ENCODE measurements at places on chromosomes 2 and 18. TPM values are rescaled to one million over a fixed set of nuclear protein-coding genes. Genes with fewer than 3 reads are reported as not detected.
A peak's percentile ranks its signal among the peaks of the same experiment; 100 is the strongest.

TWIST2 gene
- total RNA-seq, result 9.4 TPM

GRCh38 chr2:64808092-64808491 is 154.4 kb upstream of the SERTAD2 start:
- no peak for DNase-seq

DNA sequence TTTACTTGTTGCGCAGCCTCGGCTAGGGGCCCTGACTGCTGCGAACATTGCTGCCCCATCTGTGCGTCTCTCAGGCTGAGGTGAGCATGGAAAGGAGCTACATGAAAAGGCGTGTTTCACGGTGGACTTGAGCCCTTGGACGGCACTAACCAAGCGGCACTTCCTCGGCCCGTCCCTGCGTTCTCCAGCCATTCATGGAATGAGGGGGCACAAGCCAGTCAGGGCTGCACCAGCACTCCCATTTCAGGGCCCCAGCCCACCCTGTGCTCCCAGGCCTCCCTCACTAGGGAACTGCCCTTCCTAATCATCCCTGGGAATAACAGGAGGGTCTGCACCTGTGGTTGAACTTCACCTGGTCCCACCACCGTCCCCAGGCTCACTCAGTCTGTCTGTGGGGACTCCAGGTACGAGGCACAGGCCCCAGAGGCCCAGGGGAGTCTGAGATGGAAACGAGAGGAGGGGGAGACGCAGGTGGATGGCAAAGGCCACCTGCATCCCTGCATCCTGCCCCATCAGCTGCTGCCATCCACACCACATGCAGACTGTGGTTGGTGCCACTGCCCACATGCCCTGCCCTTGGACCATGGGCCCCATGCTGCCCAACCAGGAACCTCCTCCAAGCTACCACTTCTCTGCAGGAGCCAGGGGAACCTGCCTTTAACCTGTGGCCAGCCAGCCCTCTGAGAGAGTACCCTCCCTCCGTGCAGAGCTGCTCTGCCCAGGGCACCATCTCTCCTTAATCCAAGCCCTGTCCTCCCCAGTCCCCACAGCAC is 99.7 kb downstream of the EIPR1 start:
- no peak for DNase-seq

DNA sequence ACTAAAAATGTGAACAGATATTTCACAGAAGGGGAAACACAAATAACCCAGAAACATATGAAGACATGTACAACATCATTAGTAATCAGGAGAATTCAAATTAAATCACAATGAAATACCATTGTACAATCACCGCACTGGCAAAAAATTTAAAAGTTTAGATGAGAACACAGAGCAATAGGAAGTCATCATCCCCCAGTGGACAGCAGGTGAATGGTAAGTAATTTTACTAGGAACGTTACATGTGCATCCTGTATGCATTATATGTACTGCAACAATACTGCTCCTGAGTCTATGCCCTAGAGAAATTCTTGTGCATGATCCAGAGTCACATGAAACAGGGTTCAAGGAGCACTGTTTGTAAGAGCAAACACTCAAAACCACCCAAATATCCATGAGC is 713.8 kb downstream of the NRXN1 start:
- DNase-seq, result no peak

DNA sequence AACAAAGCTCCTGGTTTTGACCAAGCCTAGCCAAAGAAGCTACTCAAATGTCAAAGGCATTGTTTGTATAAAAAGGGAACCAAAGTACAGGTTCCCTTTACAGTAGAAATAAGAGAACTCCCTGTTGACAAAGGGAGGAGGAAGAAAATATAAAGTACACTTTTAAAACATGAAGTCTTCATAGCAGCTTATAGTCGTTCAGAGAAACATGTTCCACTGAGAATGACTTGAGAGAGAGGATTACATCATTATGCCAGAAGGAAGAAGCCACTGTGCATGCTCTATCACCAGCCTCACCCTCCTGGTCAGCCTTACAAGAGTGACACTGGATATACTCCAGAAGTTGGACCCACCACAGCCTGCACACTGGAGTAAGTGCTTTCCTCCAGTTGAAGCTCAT is 2.5 kb upstream of the DHRS9 start:
- DNase-seq, result no peak

DNA sequence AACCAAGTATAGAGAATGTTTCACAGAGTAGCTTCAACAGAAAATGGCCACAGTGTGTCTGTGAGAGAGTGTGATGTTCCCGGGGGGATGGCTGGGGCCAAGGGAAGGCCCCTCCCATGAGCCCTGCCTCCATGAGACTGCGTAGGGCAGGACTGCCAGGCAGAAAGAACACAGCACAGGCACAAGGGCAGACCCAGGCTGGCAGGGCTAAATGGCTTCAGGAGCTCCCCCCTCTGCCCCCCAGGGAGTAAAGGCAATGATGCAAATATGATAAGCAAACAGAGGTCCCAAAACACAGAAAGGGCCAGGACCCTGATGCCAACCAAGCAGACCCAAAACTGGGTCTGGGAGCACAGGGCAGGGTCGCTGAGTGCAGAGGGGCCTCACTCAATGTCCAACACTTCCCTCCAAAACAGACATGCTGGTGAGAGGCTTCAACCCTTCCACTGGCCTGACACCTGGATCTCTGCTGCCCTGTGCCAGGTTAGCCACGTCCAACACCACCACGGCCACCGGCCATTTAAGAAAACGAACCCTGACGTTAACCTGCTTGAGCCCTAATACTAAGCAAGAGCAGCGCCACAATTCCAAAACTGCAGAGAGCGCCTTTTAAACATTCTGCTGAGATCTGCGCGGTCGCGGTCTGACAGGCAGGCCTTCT is 90.3 kb downstream of the HDAC4 start:
- DNase-seq, result no peak

GRCh38 chr18:37175727-37176620 is 347.0 kb downstream of the KIAA1328 start:
- DNase-seq, result no peak

- DNase-seq, result peak; percentile 95
These were observed 14.9 kb downstream of the FBLN7 start for GRCh38 chr2:112153179-112153490.

DNA sequence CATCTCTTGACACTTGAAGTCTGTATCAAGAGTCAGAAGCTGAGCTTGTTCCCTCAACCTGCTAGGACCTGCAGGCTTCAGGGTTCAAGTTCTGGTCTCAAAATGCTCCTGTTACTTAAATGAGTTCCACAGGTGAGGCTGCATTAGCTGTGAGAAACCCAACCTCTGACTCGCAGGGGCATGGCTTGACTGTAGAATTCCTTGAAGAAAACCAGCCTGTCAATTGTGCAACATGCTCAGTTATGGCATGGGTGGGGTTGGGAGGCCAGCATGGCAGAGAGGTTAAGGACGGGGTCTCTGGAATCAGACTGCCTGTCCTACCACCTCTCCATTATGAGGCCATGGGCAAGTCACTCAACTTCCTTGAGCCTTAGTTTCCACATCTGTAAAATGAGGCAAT is 235.8 kb downstream of the EN1 start:
- DNase-seq, result no peak

GRCh38 chr2:119486196-119486827 is 38.0 kb downstream of the SCTR start:
- DNase-seq, result peak; percentile 73

DNA sequence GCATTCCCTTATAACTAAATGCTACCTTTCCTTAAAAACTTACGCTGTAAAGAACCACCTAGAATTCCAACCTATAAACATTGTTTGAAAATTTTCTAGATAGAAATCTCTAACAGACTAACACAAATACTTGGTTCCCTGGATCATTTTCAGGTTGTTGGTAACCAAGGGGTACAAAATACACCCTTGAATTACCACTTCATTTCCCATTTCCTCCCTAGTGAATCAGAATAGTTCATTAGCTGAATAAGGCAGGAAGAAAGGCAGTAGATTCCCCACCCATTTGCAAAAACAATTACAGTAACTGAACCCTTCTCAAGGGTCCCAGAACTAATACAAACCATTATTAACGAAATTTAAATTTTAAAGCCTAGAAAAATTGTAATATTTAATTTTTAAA is 5.5 kb downstream of the MEX3C start:
- no peak for DNase-seq

GRCh38 chr2:60496475-60496874 is 57.0 kb downstream of the BCL11A start:
- DNase-seq, result no peak

- no peak for DNase-seq
These were observed 131.3 kb downstream of the INHBB start for GRCh38 chr2:120477198-120477597.

- DNase-seq, result peak; percentile 65
These were observed 12.7 kb upstream of the PTPN4 start for GRCh38 chr2:119746836-119747686.

- DNase-seq, result no peak
These were observed 160.8 kb downstream of the TGIF1 start for GRCh38 chr18:3610813-3611212.

GRCh38 chr2:42030829-42031228 is 17.0 kb upstream of the PKDCC start:
- DNase-seq, result no peak

- DNase-seq, result no peak
These were observed 500.3 kb downstream of the LRP1B start for GRCh38 chr2:141630407-141630930.

- peak; percentile 98 for DNase-seq
These were observed 133.1 kb downstream of the NFATC1 start for GRCh38 chr18:79528846-79529245.

DNA sequence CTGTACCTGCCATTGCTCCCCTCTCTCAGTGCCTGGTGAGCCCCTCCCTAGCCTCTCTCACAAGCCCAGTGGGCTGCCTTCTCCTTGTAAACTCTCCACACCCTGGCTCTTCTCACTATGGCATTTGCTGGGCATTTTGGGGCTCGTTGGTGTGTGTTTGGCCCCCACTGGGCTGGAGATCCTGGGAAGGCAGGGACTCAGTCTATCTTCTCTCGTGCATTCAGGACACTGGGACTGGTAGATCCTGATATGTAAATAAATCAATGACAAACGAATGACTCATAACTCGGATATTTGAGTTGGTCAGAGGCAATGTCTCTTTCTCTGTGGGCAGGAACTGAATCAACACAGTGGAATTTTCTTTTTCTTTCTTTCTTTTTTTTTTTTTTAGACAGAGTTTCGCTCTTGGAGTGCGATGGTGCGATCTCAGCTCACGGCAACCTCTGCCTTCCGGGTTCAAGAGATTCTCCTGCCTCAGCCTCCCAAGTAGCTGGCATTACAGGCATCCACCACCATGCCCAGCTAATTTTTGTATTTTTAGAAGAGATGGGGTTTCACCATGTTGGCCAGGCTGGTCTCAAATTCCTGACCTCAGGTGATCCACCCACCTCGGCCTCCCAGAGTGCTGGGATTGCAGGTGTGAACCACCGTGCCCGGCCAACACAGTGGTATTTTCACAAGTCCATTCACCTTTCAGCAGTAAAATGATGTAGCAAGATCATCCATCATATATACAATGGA is 144.6 kb upstream of the SPRED2 start:
- peak; percentile 92 for DNase-seq

- DNase-seq, result no peak
These were observed 30.0 kb downstream of the THNSL2 start for GRCh38 chr2:88199912-88200682.

DNA sequence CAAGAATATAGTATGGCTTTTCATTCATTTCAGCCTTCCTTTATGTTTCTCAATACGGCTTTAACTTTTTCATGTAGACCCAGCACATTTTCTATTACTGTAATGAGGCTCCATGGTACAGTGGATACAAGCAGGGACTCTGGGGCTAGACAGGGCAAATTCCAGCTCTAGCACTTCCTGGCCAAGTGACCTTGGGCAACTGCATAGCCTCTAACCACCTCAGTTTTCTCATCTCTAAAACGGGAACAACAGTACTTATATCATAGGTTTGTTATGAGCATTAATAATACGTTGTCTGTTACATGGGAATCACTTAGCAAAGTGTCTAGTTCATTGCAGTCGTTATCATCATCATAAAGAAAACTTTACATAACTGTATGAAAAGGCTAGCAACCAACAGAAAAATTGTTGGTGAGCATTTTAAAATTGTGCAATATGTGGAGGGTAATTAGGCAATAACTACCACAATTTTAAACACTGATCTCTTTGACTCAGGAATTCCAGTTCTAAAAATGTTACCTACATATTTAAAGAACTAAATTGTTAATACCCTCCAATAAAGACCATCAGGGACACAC is 13.7 kb upstream of the RMDN2 start:
- no peak for DNase-seq

GRCh38 chr2:240512109-240512485 is 45.7 kb downstream of the ANKMY1 start:
- peak; percentile 39 for DNase-seq

DNA sequence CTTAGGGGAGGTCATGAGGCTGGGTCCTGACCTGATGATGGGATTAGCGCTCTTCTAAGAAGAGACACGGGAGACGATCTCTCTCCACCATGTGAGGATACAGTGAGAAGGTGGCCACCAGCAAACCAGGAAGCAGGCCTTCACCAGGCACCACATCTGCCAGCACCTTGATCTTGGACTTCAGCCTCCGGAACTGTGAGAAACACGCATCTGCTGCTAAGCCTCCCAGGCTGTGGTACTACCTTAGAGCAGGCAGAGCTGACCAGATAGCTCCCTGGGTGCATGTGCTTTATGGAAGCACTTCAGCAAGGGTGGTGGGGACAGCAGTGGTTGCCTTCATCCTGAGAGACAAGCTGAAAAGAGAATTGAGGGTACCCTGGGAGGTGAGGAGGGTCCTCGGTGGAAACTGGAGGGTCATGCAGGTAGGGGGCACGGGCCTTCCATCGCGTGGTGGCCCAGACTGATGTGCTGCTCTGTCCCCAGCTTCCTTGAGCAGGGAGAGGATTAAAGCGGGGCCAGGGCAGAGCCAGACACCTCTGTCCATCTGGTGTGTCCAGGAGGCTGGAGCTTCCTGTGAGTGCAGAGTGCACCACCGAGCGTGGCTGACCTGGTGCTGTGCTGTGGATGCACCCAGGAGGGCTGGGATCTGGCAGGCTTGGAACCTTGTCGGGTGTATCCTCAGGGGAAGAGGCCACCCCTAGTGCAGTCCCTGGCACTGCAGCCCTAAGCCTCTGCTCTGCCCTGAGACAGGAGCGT is 42.9 kb upstream of the HS6ST1 start:
- peak; percentile 37 for DNase-seq

DNA sequence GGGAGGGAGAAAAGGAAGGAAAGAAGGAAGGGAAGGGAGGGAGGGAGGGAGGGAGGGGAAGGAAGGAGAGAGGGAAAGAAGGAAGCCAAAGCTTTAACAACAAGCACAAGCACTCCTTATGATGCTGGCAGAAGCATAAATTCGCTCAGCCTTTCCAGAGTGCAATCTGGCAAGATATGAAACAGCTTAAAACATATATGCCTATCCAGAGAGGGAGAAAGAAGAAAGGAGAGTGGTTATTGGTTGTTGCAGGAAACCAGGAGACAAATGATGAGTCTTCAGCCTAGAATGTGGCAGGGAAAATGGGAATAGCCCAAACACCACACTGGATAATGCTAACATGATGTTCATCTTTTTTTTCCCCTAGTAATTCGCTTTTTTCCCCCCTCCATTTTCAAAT is 64.0 kb downstream of the STPG4 start:
- DNase-seq, result peak; percentile 97

GRCh38 chr18:12862467-12862866 is 21.6 kb downstream of the PTPN2 start:
- DNase-seq, result no peak

Measured in osteoblast (primary cell).